ENCODE measurements at places on chromosomes 11 and 22.

GRCh38 chr11:26703411-26704191, 18.3 kb downstream of the SLC5A12 start:
- no peak for DNase-seq

- no peak for DNase-seq
These were observed 83.1 kb upstream of the ADSL start for GRCh38 chr22:40263191-40263590.

GRCh38 chr11:117910941-117911655, 18.1 kb downstream of the TMPRSS13 start:
- no peak for DNase-seq

- DNase-seq: no peak
These were observed 118.8 kb upstream of the VPREB1 start for GRCh38 chr22:22125579-22126468.

- no peak for DNase-seq
These were observed 2.7 kb upstream of the OR2D2 start for GRCh38 chr11:6895010-6895409.

- DNase-seq: peak; percentile 27
These were observed 277.7 kb downstream of the CADM1 start for GRCh38 chr11:115226556-115226955.

GRCh38 chr22:19870153-19871022, 15.7 kb upstream of the GNB1L start:
- no peak for DNase-seq

DNA sequence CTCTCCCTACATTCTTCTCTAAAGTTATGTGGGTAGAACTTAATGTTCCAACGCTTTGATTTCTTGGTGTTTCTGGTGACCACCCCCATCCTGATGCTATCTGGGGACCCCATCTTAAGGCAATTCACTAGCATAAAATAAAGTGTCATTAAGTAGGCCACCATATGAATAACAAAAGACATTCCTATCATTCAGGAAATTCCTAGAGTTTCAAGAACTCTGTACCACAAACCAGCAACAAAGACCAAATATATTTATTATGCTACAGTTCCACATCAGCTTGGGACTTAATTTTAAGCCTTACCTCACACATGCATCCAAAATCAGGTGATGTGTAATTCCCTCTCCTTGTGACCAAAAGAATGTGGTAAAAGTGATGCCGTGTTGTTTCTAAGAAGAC, 254.6 kb upstream of the LRRC4C start:
- DNase-seq: no peak

GRCh38 chr11:18064450-18065054, 18.5 kb upstream of the TPH1 start:
- DNase-seq: no peak

GRCh38 chr11:83979593-83979992, 693.4 kb upstream of the CCDC90B start:
- DNase-seq: no peak

DNA sequence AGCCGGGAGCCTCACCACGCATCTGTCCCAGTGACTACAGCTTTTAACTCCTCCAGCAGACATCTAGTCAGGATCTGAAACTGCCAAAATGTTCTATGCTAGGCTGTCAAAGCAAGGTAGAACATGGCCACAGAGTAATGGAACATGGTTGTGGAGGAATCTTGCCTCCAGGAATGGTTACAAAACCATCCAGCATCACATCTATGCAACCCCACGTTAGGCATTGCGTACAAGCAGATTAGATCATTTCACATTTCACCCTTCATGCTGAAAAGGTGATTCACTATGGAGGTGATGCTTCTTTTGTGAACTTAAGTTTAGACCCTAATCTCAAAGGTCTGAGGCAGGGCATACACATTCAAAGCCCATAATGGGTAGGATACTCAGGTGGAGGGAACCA, 103.0 kb downstream of the PARVA start:
- no peak for DNase-seq

GRCh38 chr11:120931057-120931779, 92.7 kb upstream of the TBCEL start:
- DNase-seq: no peak

DNA sequence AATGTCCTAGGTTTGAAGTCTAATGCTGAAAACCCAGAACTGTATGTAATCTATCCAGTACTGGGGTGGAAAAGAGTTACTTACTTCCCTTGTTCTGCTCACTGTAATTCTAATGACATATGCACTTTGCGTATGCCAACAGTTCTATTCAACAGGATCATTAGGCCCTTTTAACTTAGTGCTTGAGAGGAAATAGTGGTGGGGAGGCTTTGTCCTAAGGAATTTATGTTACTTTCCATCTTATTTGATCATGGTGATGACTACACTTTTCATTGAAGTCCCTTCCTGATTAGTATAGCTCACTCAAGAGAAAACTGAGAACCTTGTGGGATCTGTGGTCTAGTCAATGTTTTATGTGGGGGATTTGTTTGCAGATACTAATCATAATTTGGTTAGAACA, 348.2 kb downstream of the GUCY1A2 start:
- no peak for DNase-seq

- no peak for DNase-seq
These were observed 14.7 kb upstream of the VPREB1 start for GRCh38 chr22:22229683-22230420.

GRCh38 chr22:50630376-50630775, 2.4 kb upstream of the ARSA start:
- DNase-seq: no peak

- no peak for DNase-seq
These were observed 730.5 kb upstream of the CCDC179 start for GRCh38 chr11:23590596-23591308.

DNA sequence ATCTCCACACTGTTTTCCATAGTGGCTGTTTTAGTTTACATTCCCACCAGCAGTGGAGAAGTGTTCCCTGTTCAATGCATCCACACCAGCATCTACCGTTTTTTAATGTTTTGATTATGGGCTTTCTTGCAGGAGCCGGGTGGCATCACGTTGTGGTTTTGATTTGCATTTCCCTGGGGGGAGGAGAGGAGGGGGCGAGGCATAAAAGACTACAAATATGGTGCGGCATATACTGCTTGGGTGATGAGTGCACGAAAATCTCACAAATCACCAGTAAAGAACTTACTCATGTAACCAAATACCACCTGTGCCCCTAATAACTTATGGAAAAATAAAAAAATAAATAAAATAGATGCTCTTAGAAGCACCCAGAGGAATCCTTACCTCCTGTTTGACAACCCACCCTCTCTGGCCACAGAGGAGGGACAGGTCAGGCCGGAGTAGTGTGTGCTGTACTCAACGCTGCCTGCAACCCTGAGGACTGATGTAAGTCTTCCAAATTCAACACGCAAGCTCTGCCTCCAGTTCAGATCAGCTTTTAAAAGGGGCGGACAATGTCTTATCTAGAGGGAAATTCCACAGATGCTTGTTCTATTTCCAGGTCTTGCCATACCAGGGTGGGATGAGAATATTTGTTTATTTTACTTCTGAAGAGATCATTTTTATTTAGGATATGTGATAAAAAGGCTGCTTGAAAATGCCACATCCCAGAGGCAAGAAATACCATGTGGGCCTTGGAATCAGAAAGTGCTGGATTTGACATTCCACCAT, 329.6 kb upstream of the B3GAT1 start:
- no peak for DNase-seq

DNA sequence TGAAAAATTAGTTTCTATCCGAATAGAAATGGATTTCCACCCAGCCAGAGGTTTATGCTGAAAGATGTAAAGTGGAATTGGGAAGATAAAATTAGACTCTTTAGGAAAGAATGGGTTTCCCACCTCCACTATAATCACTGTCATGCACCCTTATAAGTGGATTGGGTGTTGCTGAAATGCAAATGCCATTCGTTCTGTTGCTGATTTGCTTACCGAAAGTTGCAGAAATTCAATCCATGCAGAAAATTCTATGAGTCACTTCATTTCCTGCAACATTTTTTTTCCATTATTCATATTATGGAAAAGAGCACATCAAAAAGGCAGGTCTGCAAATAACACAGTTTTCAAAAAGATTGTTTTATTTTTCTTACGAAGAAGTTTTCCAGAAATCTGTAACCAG, 65.6 kb downstream of the LDLRAD3 start:
- peak; percentile 51 for DNase-seq

- DNase-seq: peak; percentile 22
These were observed 101.3 kb downstream of the DYNC2H1 start for GRCh38 chr11:103210543-103210942.

- DNase-seq: no peak
These were observed at the start of gene KCNA4 for GRCh38 chr11:30016588-30017363. Gene KCNA4 (minus strand): TSS chr11:30017030. CDS start chr11:30012678, 4,352 bp downstream.

- no peak for DNase-seq
These were observed 89.2 kb downstream of the GALNT18 start for GRCh38 chr11:11532574-11532973.

DNA sequence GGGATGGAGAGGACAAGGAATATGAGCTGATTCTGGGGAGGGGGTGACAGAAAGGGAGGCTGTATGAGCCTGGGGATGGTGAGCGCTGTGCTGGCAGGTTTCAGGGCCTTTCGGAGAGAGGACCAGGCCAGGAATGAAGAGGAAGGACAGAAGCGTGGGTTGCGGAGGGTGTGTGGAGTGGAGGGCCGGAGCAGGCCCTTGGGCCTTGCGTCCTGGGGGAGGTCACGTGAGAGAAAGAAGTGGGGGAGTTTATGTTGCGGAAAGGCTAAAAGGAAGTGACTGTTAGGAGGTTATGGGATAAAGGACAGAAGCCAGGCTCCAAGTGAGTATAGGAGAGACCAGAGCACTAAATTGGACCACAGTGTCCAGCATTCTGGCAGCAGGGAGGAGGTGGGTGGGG, 17.5 kb downstream of the BCR start:
- no peak for DNase-seq

GRCh38 chr11:34633990-34634693, 13.2 kb downstream of the EHF start:
- DNase-seq: peak; percentile 69

DNA sequence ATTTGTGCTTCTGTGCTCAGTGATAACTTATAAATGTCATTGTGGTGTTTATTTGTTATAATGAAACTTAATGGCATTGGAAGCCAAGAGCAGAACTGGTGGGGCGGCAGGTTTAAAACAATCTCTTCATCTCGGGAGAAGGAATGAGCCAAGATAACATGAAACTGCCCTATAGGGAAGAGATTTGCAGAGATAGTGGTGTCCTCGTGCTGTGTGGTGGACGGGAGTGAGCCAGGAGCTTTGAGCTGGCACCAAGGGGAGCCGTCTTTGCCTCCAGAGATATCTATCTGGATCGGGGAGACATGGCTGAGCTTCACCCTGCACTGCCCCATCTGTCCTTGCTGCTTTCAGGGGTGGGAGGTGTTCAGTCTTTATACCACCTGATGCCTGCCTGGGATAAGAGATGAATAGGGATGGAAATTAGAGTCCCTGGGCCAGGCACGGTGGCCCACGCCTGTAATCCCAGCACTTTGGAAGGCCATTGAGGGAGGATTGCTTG, 189.6 kb downstream of the ST3GAL4 start:
- no peak for DNase-seq
